ENCODE measurements at places on chromosomes 4 and X.

GRCh38 chrX:136620780-136621179, 27.2 kb upstream of the CD40LG start:
- DNase-seq, result no peak

DNA sequence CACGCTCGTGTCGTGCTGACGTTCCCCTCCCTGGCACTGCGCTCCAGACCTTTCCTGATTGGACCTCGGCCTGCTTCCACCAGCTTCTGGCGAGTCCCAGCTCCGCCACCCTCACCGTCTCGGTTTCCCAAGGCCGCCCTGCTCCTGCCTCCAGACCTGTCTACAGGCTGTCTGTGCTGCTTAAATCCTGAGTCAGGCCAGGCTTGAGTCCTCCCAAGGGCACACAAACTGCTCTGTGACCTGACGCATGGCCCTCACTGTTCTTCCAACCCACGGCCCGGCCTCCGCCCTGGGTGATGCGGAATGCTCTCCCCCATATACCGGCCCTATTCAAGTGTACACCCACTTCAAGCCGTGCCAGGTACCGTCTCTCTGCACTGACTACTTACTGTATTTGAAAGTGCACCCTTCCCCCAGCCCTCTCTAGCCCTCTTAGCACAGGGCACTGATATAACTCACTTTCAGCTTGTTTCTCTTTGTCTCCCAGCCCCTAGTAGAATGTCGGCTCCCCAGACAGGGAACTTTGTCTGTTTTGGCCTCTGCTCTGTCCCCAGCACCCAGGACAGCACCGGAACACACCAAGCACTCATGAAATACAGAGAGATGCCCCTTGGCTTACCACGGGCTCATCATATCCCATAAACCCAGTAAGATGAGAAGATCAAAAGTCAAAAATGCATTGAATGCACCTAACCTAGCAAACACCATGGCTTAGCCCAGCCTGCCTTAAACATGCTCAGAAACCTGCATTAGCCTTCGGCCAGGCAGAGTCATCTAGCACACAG, 63.1 kb upstream of the AFAP1 start:
- DNase-seq, result no peak

DNA sequence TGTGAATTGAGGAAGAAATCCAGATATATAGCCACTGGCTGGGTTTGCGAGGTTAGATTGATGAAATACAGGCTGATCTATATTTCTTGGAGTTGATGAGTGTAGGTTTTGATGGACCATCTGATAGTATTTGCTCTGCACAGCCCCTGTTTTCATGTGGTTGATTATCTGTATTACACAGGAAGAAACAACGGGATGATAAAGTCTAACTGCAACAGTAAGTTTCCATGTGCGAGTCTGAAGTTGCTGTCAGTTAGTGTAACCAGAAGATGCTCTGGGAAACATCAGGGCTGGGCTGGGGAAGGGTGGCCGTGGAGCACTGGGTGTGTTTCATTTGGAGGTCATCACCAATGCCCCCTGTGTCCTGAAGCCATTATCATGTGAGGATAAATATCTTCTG, 148.4 kb upstream of the SFRP2 start:
- DNase-seq, result no peak

GRCh38 chrX:312621-313331, 5.8 kb downstream of the GTPBP6 start:
- peak; percentile 67 for DNase-seq

GRCh38 chr4:27928761-27929540, 1068.3 kb downstream of the STIM2 start:
- DNase-seq, result no peak

DNA sequence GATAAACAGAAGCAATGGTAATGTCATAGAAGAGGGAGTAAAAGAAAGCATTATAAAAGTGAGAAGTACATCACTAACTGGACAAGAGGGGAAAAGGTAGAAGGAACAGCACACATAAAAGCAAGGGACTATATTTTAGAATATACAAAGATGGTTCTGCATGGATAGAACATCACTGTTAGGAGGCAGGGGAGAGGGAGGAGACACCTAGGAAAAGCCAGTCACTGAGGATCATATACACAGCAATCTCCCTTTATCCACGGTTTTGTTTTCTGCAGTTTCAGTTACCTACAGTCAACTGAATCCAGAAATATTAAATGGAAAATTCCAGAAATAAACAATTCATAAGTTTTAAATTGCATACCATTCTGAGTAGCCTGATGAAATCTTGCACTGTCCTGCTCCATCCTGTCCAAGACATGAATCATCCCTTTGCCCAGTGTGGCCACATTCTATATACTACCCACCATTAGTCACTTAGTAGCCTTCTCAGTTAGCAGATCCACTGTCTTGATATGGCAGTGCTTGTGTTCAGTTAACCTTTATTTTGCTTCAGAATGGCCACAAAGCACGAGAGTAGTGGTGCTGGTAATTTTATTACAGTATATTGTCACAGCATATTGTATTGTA, 74.2 kb downstream of the PPA2 start:
- DNase-seq, result no peak

GRCh38 chr4:2991243-2991642, 27.9 kb downstream of the GRK4 start:
- no peak for DNase-seq

DNA sequence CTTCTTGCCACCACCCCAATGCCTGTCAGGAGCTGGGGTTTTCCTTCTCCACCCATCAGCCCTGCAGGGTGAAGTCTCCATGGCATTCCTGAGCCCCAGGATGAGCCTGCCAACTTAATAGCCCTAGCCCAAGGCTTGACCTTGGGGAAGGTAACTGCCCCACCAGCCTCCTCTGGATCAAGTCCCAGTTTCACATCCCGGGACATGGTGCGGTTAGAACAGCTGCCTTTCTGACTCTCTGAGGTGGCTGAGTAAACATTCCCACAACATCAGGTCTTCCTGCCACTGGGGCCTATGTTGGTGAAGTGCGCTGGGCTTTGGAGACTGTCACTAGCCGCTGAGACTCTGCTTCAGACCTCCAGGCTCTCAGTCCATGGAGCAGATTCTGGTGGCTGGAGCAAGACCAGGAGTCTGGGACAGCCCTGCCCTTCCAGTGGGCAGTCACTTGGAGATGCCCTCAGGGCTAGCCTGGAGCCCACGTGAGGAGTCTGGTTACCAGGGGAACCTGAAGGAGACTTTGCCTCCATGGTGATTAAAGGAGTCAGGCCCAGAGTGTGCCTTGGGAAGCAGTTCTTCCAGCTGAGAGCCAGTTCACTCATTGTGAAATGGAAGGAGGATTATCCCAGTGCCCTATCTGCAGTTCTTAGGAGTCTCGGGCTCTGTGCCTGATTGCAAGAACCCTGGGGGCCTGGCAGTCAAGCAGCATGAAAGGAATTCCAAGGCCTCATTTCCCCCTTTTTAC, 56.8 kb downstream of the SMIM20 start:
- peak; percentile 59 for DNase-seq

- DNase-seq, result peak; percentile 73
Observed at GRCh38 chr4:336099-336892, 1.3 kb upstream of the ZNF141 start.

DNA sequence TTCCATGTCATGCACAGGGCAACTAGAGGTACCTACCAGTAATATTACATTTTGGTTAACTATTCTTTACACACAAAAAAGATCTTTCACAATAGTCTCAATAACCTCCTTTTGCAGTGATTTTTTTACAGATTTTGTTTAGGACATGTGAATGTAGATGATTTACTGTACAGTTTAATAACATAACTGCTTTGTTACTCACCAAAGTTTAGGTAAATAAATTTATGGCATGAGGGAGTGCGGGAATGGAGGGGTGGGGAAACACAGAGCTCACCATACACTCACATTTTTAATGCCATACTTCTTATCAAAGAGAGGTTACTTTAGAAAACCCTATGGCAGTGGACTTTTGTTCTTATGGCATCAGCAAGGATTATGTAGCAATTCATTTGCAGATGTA, 93.1 kb upstream of the TEX13A start:
- no peak for DNase-seq
